KG1 (cell line): ENCODE measurements at places on chromosomes 12 and 14.

GRCh38 chr14:51432302-51432948 is 192.4 kb downstream of the TMX1 start:
- no peak for DNase-seq

- DNase-seq = no peak
These were observed 130.7 kb upstream of the PWP1 start for GRCh38 chr12:107554941-107555340.

GRCh38 chr14:23284654-23285529 is 1.0 kb downstream of the HOMEZ start:
- DNase-seq = peak; percentile 19

- DNase-seq = no peak
These were observed 182.3 kb downstream of the SYNE2 start for GRCh38 chr14:64035143-64035542.

DNA sequence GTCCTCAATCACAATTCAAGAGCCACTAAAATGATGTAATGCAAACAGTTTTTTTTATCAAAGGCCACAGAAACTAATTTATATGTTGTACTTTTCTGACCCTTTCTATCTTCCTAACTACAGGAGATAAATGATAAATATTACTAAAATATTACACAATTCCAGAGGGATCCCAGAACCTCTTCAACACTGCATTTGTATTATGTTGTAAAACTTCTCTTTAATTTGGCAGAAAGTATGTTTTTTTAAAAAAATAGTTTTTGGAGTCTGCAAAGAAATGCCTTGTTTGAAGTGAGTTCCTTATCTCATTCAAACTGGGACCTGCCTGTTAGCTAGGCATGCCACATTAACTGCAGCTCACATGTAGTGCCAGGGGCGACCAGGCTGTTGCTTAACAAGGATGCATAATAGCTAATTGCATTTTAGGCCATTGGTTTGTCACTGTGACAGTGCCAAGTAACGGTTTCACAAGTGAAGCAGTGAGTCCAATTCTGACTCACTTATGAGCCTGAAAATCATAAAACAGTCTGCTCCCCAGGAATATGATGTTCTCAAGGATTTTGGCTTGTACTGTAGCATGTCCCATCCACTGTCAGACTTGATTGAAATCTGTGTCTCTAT is 266.9 kb downstream of the KTN1 start:
- DNase-seq = no peak

GRCh38 chr14:71247106-71247505 is 339.8 kb downstream of the PCNX1 start:
- no peak for DNase-seq

DNA sequence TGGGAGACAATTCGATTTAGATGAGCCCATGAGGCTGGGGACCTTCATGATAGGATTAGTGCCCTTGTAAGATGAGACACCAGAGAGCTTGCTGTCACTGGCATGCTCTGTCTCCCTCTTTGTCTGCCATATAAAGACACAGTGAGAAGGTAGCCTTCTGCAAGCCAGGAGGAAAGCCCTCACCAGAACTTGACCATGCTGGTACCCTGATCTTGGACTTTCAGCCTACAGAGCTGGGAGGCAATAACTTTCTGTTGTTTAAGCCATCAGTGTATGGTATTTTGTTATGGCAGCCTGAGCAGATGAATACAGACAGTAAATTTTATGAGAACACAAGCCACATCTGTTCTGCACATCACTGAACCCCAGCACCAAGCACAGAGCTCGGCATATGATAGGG is 38.1 kb upstream of the RASSF3 start:
- no peak for DNase-seq

DNA sequence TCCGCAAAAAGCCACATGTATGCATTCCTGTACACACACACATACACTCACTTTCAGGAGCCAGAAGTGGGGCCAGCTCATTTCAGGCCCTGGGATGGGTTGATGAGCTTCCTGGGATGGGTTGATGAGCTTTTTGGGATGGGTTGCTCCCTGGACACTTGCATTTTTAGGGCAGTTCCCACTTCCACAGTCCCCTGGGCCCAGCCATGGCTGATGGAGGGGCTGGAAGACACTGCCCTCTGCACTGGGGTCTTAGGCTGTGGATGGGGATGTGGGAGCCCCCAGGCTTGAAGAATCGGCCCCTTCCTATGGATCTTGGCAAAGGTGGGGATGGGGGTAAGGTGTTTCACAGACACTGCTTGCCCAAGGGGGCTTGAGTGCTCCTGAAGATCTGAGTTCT is 12.7 kb downstream of the ACVRL1 start:
- no peak for DNase-seq

- DNase-seq = no peak
These were observed 6.3 kb downstream of the FLRT2 start for GRCh38 chr14:85535991-85536832.

GRCh38 chr14:25933731-25934130 is 664.1 kb downstream of the NOVA1 start:
- no peak for DNase-seq

- DNase-seq = no peak
These were observed 17.3 kb downstream of the PPM1A start for GRCh38 chr14:60266021-60266937.

DNA sequence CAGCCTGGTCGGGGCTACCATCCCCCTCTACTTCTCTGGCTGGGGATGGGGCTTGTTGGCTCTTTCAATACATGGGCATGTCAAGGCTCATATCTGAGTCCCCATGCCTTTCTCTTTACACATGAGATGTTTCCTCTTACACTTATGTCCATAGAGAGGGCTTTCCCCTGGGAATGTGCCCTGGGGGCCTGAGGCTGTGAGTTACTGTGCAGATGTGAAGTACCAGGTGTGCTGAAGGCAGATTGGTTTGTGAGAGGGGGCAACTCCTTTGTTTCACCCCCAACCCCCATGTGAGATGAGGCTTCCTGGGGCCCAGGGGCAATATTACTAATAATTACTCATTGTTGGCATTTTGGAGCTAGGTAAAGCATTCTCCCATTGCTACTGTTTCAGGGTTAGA is 32.8 kb downstream of the NRXN3 start:
- DNase-seq = no peak

DNA sequence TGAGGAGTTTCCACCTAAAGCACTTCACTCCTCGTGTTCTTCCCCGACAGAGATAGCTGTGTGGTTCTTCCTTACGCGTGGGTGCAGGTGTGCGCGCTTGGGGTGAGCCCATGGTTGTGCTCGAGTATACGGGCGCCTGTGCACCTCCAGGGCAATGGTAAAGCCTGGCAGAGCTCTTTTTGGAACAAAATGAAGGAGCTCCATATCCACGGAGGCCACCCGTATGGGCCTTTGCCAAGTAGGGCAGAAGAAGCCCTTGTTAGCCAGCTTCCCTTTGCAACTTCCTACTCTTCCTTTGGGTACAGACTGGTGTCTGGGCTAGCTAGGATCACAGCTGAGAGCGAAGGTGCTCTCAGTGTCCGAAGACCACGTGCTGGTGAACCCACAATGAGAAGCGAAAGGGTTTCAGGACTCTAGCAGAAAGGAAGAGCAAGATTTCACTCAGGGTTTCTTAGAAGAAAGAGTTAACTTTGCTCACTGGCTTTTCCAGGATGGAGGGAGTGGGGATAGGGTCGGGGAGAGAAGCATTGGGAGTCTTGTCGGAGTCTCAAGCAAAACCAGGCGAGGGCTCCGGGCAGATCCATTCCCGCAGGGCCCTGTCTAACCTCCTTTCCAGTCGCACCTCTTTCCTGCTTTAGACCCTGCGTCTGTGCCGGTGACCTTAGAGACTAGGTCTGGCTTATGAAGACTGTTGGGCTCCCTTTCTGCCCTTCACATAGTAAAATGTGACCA is 960 bp upstream of the LRFN5 start:
- DNase-seq = peak; percentile 5
